ENCODE measurements at places on chromosomes 7 and 10. TPM values are rescaled to one million over a fixed set of nuclear protein-coding genes. Genes with fewer than 3 reads are reported as not detected.

- H3K4me1 ChIP-seq = no peaks in the 10 kb centered on the region
- H3K36me3 ChIP-seq = no peaks in the 10 kb centered on the region
- no peak for DNase-seq
- no peaks in the 10 kb centered on the region for H3K27me3 ChIP-seq
- H3K4me3 ChIP-seq = no peak overlapping the region
Measured at GRCh38 chr10:91694170-91694794, 61.4 kb upstream of the PPP1R3C start.

SH2D4B gene
- 0.23 TPM for total RNA-seq

DNA sequence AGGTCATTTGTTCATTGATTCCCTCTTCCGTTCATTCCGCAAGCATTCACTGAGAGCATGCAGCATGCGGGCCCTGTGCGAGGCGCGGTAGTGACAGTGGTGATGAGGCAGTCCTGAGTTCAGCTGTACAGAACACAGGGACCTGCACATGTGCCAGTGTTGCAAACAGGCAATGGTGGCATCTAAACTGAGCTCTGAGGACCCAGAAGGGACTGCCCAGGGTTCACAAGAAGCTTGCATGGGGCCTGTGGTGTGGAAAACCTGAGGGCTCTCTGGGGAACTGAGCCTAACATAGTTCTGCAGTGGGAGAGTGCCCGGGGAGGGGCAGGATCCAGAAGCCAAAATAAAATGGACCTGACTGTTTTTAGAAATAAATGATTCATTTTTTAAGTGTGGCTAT is 13.2 kb downstream of the ZNF488 start:
- no peaks in the 10 kb centered on the region for H3K27me3 ChIP-seq
- H3K4me3 ChIP-seq = no peak overlapping the region
- H3K36me3 ChIP-seq = no peaks in the 10 kb centered on the region
- DNase-seq = no peak

C10orf62 gene
- total RNA-seq = not detected

FKBP6 gene
- not detected for total RNA-seq

ZWINT gene
- total RNA-seq = 181 TPM

ZPBP gene
- total RNA-seq = not detected

LRMDA gene
- total RNA-seq = 18.5 TPM

GRCh38 chr7:143945423-143945822 is 9.2 kb upstream of the OR2F1 start:
- DNase-seq = no peak
- no peaks in the 10 kb centered on the region for H3K36me3 ChIP-seq
- no peak overlapping the region for H3K27ac ChIP-seq
- H3K4me3 ChIP-seq = no peak overlapping the region
- H3K4me1 ChIP-seq = no peaks in the 10 kb centered on the region

ADRA2A gene
- total RNA-seq = 0.67 TPM

- no peak overlapping the region for H3K4me3 ChIP-seq
- no peak for DNase-seq
- no peaks in the 10 kb centered on the region for H3K27me3 ChIP-seq
- H3K36me3 ChIP-seq = no peaks in the 10 kb centered on the region
- H3K4me1 ChIP-seq = peaks cover 22% of the 10 kb centered on the region
- H3K27ac ChIP-seq = no peak overlapping the region
Measured at GRCh38 chr7:139116999-139117398, 7.5 kb upstream of the ZC3HAV1 start.

PAX4 gene
- not detected for total RNA-seq

ANXA8L1 gene
- total RNA-seq = 17.4 TPM

STEAP2 gene
- 13.5 TPM for total RNA-seq

DNA sequence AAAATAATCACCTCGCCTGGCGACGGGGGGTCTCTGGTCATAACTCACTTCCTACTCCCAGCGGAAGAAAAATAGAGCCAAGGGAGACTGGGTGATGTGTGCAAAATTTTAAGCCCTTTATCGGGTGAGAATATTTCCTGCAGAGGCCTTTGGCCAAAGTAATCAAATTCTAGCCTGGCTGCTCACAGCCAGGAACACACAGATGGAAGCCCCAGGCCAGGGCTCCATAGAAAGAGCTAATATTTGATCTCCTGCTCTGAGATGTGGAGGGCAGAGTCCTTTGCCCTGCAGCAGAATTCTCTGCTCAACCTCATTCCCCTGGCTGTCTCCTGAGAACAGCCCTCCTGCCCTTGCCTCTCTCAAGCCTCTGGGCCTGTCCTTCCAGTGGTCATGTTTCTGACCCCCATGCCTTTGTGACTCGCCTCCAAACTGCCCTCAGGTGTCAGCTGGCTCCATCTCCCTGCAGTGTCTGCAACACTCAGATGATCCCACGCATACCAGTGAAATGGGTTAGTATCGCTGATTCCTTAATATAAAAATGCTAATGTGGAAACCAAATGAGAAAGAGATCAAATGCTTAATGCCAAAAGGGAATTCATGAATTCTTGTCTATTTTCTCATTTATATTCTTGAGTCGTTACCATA is 34.5 kb downstream of the FRMD4A start:
- peak; percentile 94 for DNase-seq
- H3K27ac ChIP-seq = peak overlapping the region; percentile 91
- peaks cover 26% of the 10 kb centered on the region for H3K4me1 ChIP-seq
- H3K4me3 ChIP-seq = no peak overlapping the region
- H3K36me3 ChIP-seq = no peaks in the 10 kb centered on the region

- H3K4me3 ChIP-seq = no peak overlapping the region
- no peak for DNase-seq
- H3K4me1 ChIP-seq = no peaks in the 10 kb centered on the region
- H3K27me3 ChIP-seq = no peaks in the 10 kb centered on the region
Measured at GRCh38 chr10:126321440-126321839, 66.8 kb downstream of the ADAM12 start.

- H3K4me1 ChIP-seq = no peaks in the 10 kb centered on the region
- no peaks in the 10 kb centered on the region for H3K27me3 ChIP-seq
- no peak overlapping the region for H3K4me3 ChIP-seq
- no peaks in the 10 kb centered on the region for H3K36me3 ChIP-seq
- H3K27ac ChIP-seq = no peak overlapping the region
Measured at GRCh38 chr10:20615395-20615794, 281.7 kb downstream of the NEBL start.

DNA sequence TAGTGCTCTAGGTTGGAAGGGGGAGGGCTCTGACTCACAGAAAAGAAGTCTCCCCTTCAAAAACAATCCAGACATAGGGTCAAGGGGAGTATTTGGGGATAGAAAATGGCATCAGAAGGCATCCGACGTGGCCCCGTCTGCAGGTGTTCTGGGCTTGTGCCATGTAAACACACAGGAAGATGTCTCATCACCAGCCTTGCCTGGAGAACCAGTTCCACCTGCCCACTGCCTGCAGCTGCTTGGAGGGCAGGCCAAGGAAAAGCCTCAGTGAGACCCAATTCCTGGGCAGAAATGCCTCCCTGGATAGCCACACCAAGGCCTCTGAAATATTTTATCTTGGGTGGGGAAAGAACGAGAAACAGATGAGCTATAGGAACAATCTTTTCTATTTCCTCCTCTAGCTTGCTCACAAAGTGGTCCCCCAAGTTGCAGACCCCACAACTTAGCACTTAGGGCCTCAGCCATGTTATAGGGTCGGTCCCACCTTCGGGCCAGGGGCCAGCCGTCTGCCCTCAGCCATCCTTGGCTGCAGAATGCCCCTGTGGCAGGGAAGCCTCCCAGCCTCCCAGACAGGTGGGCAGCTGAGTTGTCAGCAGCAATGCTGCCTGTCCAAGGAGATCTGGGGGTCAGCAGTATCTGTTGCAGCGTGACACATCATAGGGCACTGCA is 54.3 kb upstream of the ECHDC3 start:
- peak overlapping the region; percentile 99 for H3K27ac ChIP-seq
- no peaks in the 10 kb centered on the region for H3K36me3 ChIP-seq
- peaks cover 74% of the 10 kb centered on the region for H3K4me1 ChIP-seq
- no peaks in the 10 kb centered on the region for H3K27me3 ChIP-seq

DNA sequence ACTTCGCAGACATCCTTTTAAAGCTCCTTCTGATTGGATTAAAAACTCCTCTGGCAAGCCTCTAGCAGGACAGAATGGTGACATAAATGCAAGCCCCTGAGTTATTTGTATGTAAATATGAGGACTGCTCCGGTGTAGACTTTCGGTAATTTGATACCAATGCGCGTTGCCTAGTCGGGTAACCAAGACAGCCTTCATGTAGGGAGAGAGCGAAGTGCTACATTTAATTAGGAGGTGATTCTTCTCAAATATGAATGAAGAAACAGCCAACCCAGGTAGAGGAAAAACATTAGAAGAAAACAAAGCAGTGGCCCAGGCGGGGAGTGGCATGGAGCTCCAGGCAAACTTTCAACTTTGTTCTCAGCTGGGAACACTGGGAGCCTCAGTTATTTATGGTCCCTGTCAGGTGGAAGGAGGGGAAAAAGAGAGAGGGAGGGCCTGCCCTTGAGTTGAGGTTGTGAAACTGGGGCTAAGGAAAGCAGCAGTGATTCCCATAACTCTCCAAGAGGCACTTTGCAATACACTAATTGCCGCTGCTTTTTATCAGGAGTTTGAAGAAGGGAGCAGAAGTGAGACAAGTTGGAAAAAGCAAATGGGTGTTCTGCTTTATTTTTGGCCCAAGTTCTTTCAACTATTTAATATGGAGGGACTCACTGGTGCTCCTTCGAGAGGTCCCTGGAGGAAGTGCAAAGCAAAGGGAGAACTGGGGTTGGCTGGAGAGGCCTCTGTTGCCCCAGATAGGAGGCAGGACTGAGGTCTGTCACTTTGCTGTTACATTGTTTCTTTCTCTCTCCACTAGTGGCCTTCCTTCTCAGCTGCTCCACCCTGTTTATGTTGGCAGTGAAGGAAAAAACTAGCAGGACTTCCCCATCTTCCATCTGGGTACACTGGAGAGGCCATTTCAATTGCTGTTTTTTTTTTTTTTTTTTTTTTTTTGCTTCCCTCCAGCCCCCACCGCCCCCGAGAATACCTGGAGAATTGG is 234.6 kb upstream of the CCDC6 start:
- peaks cover 61% of the 10 kb centered on the region for H3K4me1 ChIP-seq
- DNase-seq = peak; percentile 83

DNA sequence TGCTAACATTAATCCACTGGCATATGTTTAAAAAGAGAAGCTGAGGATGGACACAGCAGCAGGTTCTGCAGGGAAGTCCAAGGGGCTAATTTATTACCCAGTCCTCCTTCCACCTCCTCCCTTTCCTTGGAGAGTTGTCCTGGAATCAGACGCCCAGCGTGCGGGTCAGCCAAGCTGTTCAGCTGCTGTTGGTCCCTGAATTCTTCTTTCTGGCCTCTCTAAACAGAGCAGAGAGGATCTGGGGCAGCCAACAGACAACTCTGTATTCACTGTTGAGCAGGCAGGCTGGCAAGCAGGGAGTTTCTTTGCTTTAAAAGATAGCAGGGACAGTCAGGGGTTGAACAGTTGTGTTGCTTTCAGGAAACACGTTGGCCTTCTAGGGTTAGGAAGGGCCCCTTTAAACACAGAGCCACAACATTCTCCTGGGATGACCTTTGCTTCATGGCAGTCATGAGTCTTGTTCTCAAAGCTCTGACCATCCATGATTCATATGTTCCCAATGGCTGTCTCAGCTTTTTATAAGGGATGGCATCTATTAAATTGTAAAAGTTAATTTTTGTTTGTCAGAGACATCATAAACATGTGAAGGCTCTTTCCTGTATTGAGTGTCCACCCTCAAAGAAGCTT is 217.0 kb downstream of the CREB5 start:
- no peak overlapping the region for H3K4me3 ChIP-seq
- no peaks in the 10 kb centered on the region for H3K36me3 ChIP-seq
- H3K27ac ChIP-seq = no peak overlapping the region
- DNase-seq = no peak
- 0 out of 2 replicates have a peak, but pooled peaks cover 11% of the 10 kb centered on the region for H3K4me1 ChIP-seq
- no peaks in the 10 kb centered on the region for H3K27me3 ChIP-seq

GJC3 gene
- not detected for total RNA-seq

DNA sequence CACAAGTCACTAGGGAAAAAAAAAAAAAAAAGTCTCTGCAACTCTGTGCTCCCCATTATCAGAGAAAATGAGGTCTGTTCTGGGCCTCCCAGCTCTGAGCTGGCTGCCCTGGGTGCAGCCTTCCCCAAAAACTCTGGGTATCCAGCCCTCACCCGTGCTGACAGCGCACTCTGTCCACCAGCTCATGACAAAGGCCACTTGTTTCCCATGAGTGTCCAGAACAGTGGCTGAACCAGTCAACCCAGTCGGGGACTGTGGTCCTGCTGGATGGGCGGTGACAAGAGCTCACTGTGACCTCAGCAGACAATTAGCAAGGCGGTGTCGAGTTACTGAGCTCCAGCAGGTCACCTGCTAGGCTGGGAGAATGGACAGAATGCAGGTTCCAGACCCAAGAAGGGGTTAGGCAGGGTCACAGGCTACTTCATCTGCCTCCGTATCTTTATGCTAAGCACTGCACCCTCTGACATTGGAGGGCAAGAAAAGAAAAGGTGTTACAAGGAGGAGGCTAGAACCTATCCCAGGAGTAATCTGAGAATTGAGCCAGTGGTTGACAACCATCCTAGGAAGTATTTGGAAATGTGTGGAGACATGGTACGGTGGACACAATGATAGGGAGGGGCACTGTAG is 37.2 kb downstream of the DLG5 start:
- H3K4me3 ChIP-seq = no peak overlapping the region
- H3K27ac ChIP-seq = peak overlapping the region; percentile 86
- H3K36me3 ChIP-seq = no peaks in the 10 kb centered on the region
- H3K27me3 ChIP-seq = no peaks in the 10 kb centered on the region
- H3K4me1 ChIP-seq = peaks cover 35% of the 10 kb centered on the region
- peak; percentile 95 for DNase-seq

KIFBP gene
- 57.6 TPM for total RNA-seq

GRCh38 chr7:102066476-102066875 is 220.2 kb upstream of the SH2B2 start:
- no peak overlapping the region for H3K27ac ChIP-seq
- no peaks in the 10 kb centered on the region for H3K27me3 ChIP-seq
- H3K4me1 ChIP-seq = peaks cover 18% of the 10 kb centered on the region
- no peak for DNase-seq
- no peak overlapping the region for H3K4me3 ChIP-seq

NACAD gene
- 1.0 TPM for total RNA-seq

- no peaks in the 10 kb centered on the region for H3K36me3 ChIP-seq
- no peak overlapping the region for H3K4me3 ChIP-seq
- DNase-seq = no peak
- no peaks in the 10 kb centered on the region for H3K4me1 ChIP-seq
- H3K27ac ChIP-seq = no peak overlapping the region
Measured at GRCh38 chr7:157721468-157722136, 384.8 kb downstream of the DNAJB6 start.

MSS51 gene
- total RNA-seq = 2.0 TPM

DNA sequence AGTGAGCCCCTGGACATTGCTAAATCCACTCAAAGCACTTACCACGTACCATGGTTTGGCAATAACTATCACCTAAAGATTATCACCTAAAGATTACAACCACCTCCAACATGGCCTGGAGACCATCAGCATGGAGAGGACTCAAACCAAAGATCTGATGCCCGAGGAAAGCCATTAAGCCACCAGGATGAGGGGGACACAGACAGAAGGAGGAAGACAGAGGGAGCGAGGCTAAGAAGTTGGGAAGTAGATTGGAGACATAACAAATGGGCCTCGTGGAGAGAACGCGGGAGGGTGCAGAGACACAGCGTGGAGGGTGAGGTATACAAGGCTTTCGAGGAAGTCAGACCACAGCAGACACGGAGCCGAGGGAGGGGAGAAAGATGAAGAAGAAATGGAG is 700.2 kb downstream of the PARD3 start:
- H3K4me1 ChIP-seq = no peaks in the 10 kb centered on the region
- H3K4me3 ChIP-seq = no peak overlapping the region
- no peaks in the 10 kb centered on the region for H3K27me3 ChIP-seq
- no peak overlapping the region for H3K27ac ChIP-seq
- no peak for DNase-seq

OPN1SW gene
- total RNA-seq = not detected
